Ammon's horn (tissue), 1 donor: ENCODE measurements at places on chromosomes 11 and 22.

GRCh38 chr11:76067099-76067498, 139.2 kb downstream of the WNT11 start:
- DNase-seq, result no peak

DNA sequence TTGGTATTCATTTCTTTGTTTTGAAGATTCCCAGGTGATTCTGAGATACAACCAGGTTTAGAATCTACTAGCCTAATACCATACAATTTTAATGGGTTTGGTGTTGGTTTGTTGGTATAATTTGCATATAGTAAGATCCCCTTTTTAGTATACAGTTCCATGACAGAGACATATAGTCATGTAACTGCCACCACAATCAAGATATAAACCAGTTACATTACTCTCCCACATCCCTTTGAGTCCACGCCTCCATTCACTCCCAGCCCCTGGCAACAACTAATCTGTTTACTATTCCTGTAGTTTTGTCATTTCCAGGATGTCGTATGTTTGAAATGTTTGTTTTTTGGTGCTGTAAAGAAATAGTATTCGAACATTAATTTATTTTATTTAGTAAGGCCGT, 4.3 kb downstream of the ASRGL1 start:
- no peak for DNase-seq

- no peak for DNase-seq
Observed at GRCh38 chr22:36823186-36823839, 6.5 kb upstream of the PVALB start.

DNA sequence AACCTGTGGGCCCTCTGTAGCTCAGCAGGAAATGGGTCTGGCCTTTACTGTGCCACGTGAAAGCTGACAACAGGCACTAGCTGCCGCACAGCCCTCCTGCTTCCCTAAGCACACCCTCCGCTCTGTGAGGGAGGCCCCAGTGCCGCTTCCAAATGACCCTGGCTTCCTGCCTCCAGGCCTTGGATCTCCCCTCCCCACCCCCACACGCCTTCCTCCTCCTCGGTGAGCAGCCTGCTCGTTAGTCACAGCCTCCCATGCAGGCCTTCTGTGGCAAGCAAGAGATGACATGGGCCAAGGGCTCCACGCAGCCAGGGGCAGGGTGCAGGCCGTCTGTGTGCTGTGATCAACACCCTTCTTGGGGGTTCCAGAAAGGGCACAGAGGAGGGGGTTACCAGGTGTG, 15.3 kb upstream of the RASL10A start:
- no peak for DNase-seq

GRCh38 chr11:75667255-75667830, 1.5 kb downstream of the MAP6 start:
- peak; percentile 35 for DNase-seq

- no peak for DNase-seq
Observed at GRCh38 chr11:30859669-30860068, 273.5 kb upstream of the MPPED2 start.

DNA sequence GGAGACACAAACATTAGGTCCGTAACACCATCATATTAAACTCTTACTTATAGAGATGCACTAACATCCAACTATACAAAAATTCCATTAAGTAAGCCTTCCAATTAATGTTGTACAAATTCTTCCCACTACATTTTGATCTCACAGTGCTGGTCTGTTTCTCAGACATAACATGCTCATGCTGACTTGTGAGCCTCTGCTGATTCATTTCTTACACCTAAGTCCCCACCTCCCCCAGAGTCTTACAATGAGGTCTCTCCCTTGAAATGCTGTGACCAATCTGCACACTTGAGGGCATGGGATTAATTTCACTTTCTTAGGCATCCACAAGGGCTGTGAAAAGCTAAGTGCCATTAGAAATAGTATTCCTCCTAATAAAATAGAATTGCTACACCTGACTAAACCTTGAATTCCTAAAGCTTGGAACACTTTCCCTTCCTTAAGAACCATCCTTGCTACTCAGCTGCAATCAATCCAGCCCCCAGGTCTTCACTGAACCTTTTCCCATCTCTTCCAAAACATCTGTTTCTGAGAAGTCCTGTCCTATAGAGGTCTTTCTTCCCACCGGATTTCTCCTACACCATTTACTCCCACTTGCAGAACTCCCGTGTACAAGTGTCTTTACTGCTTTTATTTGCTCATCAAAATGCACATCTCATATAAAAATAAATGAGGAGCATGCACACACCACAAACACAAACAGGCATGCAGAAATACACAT, 2.0 kb downstream of the HBG1 start:
- no peak for DNase-seq

GRCh38 chr11:75184757-75185425, 34.0 kb downstream of the SLCO2B1 start:
- DNase-seq, result no peak

- no peak for DNase-seq
Observed at GRCh38 chr11:35947437-35947836, 3.6 kb downstream of the LDLRAD3 start.

GRCh38 chr11:44916331-44916730, 34.4 kb downstream of the TP53I11 start:
- no peak for DNase-seq

- DNase-seq, result peak; percentile 73
Observed at GRCh38 chr22:20249797-20250354, 18.2 kb downstream of the RTN4R start.

- DNase-seq, result peak; percentile 34
Observed at GRCh38 chr11:57425565-57426438, 1.1 kb downstream of the SLC43A3 start.

GRCh38 chr11:59076876-59077571, 9.1 kb upstream of the GLYATL1B start:
- no peak for DNase-seq
